ENCODE measurements at places on chromosomes 12 and 14.

DNA sequence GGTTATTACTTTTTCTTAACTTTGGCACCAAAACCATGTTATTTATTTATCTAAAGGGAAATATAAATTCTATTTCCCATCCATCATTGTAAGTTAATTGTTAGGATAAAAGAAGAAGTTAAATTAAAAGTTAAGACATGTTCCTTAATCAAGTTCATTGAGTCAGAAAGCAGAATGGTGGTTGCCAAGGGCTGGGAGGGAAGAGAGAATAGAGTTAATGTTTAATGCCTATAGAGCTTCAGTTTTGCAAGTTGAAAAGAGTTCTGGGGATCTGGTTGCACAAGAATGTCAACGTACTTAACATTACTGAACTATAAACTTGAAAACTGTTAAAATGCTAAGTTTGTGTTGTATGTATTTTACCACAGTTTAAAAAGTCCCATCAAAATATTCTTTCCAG is 63.2 kb upstream of the NR2C1 start:
- DNase-seq, result no peak

DNA sequence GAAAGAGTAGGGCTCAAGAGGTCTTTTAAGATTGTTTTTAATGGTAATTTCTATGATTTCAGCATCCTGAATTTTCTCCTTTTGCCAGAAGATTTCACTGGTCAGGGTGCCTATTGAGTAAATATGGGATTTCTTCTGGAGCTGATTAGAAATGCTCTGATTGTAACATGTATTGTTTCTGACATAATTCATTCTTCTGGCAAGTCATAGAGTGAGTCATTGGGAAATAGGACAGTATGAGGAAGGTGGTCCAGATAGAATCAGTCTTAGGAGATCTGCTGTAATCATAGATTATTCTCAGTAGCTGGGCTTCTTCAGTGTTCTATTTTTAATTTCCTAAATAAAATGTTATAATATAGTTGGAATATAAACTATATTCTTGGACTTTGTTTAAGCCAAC is 182.0 kb upstream of the NAV3 start:
- DNase-seq, result no peak

DNA sequence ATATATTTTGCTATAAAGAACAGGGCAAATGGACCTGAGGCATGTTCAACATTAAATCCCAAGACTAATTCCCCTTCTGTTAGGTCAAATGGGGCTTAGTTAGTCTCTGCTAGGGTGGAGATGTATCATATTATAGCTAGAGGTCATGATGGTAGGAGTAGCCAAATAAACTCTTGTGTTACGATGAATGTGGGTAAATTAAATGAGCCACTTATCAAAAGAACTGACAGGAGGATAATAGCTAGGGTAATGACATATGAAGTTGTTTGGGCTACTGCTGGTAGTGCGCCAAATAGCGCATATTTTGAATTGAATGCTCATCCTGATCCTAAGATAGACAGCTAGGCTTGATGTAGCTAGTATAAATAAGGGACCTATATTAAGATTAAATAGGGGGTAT is 445.0 kb downstream of the GXYLT1 start:
- no peak for DNase-seq

DNA sequence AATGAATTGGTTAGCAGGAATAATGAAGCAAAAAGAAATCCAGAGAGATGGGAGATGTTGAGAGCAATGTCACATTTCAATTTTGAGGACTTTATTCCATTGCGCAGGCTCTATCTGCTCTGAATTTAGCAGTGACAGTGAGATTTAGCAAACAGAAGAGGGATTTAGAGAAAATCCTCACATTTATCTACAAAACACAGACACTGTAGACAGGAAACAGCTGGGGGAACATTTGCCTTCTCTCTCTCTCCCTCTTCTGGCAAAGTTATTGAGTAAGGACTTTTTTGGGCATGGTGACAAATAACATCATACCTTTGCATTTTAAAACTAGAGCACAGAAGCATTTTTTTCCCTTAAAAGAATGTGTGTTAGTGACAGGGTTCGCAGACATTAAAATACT is at the start of gene IGF1:
TSS of gene IGF1 (minus strand) at position 158 of the 400 bp plus-strand sequence. CDS start 182 bp downstream, outside the sequence.
- DNase-seq, result peak; percentile 16

DNA sequence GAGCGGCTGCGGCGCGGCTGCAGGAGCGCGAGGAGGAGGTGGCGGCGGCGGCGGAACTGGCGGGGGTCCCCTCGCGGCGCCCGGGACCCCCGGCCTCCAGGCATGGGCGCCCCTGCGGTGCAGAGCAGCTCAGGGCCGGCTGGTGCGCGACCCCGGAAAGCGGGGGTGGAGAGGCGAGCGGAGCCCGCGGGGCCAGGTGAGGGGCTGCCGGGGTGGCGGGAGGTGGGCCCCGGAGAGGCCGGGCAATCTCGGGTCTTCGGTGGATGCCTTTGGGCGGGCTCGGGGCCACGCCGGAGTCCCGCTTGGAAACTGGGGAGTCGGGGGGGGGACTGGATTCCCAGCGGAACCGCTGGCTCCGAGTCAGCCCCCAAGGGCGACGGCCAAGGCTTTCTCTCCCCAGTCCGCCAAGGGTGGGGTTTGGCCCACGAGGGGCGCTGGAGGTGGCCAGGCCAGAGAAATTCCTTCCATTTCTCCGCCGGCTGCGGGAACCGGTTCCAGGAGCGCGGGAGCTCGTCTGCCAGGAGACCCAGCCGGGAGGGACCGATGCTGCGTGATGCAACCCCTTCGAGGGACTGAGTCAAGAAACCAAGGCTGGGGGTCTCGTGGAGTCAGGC is 13.9 kb upstream of the NR4A1 start:
- DNase-seq, result no peak

DNA sequence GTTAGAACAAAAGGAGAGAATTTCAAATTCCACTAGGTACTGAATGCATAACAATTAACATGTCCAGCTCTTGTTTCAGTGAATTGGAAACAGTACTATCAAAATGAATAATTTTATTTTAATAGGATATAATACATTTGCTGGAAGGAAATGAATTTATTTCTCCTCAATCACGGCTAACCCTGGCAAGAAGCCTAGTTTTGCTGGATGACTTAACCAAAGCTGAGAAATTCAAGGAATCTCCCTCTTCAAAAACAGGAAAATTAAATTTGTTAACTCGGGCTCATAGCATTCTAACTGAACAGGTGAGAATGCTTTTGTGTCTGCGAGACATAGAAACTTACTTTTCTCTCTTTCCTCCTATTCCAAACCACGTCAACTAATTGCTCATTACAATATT is 163.5 kb upstream of the NEDD1 start:
- no peak for DNase-seq

DNA sequence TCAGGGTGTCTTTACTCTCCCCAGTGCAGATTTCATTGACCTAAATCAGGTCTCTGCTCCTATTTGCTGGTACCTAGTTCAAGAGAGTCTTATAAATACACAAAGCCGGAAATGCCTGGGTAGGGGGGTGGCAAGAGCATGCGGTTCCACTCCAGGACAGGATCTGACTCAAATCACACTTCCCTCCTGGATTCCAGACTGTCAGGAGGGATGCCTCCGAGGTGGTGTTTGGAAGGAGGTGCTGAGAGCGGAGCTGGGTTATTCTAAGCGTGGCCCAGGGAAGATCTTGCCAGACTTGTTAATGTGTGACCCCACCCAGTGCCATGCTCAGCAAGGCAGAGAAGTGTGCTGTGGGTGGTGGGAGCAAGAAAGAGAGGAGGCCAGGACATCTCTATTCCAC is 49.8 kb downstream of the B4GALNT3 start:
- no peak for DNase-seq

- no peak for DNase-seq
Observed at GRCh38 chr14:23193432-23193831, 10.0 kb upstream of the SLC7A8 start.

DNA sequence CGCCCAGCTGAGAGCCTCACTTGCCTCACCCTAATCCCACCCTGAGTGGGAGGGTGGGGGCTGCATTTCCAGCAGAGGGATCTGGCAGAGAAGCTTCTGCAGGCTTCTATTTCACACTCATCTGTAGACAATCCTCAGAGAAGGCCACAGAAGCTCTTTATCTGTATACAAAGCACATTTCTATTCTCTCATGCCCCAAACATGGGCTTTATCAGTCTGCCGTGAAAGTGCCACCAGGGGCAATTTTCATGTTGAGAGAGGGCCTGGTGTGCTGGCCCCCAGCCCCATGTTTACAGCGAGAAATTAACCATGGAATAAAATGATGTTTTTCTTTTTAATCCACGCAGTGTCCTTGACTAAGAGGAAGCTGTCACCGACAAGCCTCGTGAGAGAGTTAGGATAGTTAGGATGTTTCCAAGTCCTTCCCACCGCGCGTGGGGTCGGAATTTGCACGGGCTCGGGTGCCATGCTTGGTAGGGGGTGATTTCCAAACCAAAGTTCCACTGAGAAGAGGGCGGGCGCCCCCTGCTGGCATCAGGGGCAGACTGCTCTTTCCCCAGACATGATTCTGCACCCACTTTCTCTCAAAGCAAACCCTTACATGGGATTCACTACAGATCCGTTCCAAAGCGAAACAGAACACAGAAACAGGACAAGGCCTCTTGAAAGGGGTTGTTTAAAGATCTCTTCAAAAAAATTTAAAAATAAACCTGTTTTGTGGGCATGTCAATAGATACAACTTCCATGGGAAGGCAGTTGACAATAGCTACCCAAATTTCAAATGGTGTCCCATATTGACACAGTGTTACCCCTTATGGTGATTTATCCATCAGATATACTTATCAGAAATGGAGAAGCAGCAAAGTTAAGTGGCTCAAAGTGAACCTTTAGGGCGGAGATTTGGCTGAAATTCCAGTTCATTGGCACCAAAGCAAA is 19.4 kb downstream of the BDKRB1 start:
- DNase-seq, result peak; percentile 65

- peak; percentile 76 for DNase-seq
Observed at GRCh38 chr14:67411820-67412421, at the start of gene PLEK2. Gene PLEK2, minus strand, starts transcription at chr14:67412165. Its CDS starts 106 bp downstream, at chr14:67412059.

DNA sequence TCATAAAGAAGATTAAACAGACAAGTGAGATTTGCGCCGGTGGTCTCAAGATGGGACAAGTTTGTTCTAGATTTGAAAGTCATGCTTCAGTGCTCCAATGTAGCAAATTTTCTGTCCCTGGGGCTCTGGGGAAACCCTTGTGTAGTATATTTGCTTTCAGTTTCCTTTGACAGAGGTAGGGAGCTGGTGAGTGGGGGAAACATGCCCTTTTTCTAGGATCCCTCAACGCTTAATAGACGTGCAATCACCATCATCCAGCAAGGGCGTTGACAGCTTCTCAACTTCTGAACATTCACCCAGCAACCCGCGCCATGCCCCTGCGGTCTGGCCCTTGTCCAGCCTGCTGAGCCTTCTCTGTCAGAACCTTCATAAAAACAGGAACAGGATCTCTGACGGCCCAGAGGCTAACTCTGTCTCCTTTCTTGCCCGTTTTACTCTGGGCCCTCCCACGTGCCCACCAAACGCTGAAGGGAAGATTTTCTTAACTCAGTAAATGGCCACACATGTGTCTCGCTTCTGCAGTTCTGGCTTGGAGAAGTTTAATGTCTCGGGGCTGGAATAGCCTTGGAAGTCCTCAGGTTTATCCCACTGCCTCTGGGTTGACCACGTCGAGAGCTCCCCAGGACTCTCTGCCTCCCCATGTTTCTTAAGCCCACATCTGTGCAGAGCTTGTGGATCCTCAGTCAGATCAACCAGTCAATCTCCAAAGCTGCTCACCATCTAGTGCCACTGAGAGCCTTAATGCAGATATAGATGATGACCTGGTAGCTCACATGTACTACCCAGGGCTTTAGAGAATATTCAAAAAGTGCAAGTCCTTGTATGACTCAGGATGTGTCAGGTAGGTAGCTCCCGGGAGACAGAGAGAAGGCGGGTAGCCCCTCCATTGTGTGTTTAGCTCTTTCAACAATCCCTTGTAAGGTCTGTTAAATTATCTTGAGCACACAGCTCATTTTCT is 58.1 kb upstream of the CCND2 start:
- peak; percentile 98 for DNase-seq

DNA sequence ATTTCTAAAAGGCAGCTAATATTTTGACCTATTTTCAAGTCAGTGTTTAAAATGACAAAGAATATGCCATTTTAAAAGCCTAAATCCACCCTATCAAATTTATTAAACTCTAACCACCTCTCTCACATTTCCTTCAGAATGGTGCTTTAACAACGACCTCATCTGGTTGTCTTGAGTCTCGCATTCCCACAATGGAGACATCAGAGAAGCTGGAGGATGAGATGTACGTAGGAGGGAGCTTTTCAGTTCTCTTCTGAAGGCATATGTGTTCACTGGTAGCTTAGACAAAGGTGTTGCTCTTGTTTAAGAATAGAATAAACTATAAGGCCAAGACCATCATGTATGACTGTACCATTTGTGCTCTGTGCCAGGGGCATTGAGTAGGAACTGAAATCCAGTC is 82.9 kb downstream of the BCL2L14 start:
- DNase-seq, result no peak

GRCh38 chr12:77610446-77610845 is 220.2 kb upstream of the NAV3 start:
- no peak for DNase-seq

DNA sequence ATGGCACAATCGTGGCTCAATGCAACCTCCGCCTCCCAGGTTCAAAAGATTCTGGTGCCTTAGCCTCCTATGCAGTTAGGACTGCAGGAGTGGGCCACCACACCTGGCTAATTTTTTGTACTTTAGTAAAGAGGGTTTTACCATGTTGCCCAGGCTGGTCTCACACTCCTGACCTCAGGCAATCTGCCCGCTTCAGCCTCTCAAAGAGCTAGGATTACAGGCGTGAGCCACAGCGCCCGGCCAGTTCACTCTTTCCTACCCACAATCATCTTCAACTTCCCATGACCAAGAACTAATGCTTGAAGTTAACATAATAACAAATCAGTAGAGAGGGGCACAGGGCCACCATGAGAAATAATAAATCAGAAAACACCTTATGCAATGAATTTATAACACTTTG is 82.4 kb downstream of the HECTD1 start:
- no peak for DNase-seq

GRCh38 chr12:53208435-53208834 is 1.4 kb upstream of the ITGB7 start:
- DNase-seq, result no peak

DNA sequence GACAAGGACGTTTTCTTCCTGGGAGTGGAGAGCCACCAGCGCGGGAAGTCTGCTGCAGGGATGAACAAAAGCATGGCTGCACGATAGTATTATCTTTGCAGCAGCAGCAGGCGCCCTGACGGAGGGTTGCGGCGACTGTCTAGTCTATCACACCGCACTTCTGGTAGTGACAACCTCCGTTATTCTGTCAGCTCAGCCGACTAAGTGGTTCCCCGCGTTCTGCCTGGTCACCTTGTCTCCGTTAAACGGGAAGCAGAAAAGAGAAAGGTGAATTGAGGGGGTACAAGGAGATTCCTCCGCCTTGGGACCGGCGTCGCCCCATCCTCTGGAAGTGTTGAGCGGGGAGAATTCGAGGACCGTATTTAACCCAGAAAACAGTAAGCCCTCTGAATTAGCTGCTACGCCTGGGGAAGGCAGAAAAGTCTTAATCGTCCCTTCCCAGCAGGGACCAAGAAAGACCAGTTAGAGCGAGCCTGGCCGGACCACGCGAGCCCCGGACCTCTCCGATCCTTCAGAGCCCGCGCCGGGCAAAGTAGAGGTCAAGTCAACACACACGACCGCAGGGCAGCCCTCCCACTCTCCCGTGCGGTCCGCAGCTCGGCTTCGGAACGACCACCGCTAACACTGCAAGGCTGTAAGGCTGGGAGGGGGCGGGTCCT is 536 bp upstream of the DAAM1 start:
- DNase-seq, result peak; percentile 86
